ENCODE measurements at places on chromosomes 2 and 18. TPM values are rescaled to one million over a fixed set of nuclear protein-coding genes. Genes with fewer than 3 reads are reported as not detected.

The LYG2 gene
- total RNA-seq, result not detected

The TMEM169 gene
- 1.2 TPM for total RNA-seq

The REEP1 gene
- total RNA-seq, result 6.9 TPM

The ALPG gene
- total RNA-seq, result 0.53 TPM

The BCS1L gene
- total RNA-seq, result 26.7 TPM

The SERPINB13 gene
- not detected for total RNA-seq

The ADRA2B gene
- total RNA-seq, result 0.32 TPM

GRCh38 chr2:9297156-9297555 lies 90.5 kb downstream of the ASAP2 start:
- H3K36me3 ChIP-seq, result no peaks in the 10 kb centered on the region
- peaks cover 7% of the 10 kb centered on the region for H3K4me1 ChIP-seq
- H3K4me3 ChIP-seq, result no peak overlapping the region
- H3K27ac ChIP-seq, result no peak overlapping the region

- no peaks in the 10 kb centered on the region for H3K27me3 ChIP-seq
- H3K36me3 ChIP-seq, result no peaks in the 10 kb centered on the region
- DNase-seq, result no peak
- H3K4me3 ChIP-seq, result no peak overlapping the region
- H3K27ac ChIP-seq, result no peak overlapping the region
These were observed 488.9 kb downstream of the DLGAP1 start for GRCh38 chr18:3966246-3966641.

DNA sequence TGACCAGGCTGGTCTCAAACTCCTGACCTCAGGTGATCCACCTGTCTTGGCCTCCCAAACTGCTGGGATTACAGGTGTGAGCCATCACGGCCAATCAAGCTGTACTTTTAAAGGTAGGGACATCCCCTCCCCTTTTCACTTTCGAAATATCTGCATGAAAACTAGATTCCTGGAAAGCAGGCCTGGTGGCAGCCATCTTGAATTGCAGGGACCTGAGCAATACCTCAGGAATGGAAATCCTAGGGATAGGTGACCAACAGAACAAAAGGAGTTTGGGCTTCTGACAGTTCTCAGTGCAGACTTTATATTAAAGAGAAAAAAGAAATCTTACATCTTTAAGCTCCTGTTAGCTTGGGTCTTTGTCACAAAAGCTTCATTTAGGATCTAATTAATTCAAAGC lies 62.6 kb downstream of the KLF7 start:
- DNase-seq, result no peak
- peaks cover 6% of the 10 kb centered on the region for H3K4me1 ChIP-seq
- H3K27ac ChIP-seq, result no peak overlapping the region
- H3K27me3 ChIP-seq, result no peaks in the 10 kb centered on the region
- no peak overlapping the region for H3K4me3 ChIP-seq

- H3K36me3 ChIP-seq, result peaks cover 6% of the 10 kb centered on the region
These were observed 585 bp upstream of the MOB1A start for GRCh38 chr2:74179063-74179865.

DNA sequence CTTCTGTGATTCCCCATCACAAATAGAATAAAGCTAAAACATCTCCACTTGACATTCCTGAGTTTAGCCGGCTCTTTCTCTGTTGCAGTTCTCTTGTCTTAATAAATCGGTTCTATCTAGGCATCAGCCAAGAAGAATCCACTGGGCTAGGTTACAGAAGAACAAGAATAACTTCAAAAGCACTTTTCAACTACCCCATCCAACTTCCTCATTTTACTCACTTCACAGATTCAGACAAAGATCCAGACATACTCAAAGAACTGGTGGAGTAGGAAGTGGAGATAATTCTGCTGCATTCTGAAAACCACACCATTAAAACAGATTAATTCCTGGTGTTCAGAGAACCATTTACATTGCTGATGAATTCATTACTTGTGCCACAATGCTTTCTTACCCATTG lies 9.6 kb upstream of the ALPK2 start:
- no peaks in the 10 kb centered on the region for H3K27me3 ChIP-seq
- DNase-seq, result no peak
- H3K36me3 ChIP-seq, result no peaks in the 10 kb centered on the region
- no peaks in the 10 kb centered on the region for H3K4me1 ChIP-seq
- no peak overlapping the region for H3K27ac ChIP-seq
- H3K4me3 ChIP-seq, result no peak overlapping the region

DNA sequence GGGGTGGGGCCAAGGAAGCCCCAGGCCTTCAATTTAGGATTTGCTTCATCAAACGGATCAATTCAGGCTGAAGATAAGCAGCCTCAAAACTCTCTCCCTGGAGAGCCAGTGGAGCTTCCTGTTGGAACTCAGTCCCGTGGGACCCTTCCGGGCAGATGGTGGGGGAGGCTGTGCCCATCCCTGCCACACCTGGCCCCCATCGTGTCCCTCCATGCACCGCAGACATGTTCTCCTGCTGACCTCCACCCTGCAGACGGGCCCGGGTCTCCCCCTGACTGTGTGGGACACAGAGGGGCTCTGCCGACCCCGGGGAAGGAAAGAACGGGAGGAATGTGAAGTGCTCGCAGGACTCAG lies 144.2 kb downstream of the TPO start:
- H3K36me3 ChIP-seq, result no peaks in the 10 kb centered on the region
- no peak for DNase-seq
- no peak overlapping the region for H3K4me3 ChIP-seq
- no peak overlapping the region for H3K27ac ChIP-seq
- peaks cover 6% of the 10 kb centered on the region for H3K4me1 ChIP-seq

- no peak overlapping the region for H3K4me3 ChIP-seq
- no peaks in the 10 kb centered on the region for H3K36me3 ChIP-seq
- H3K27me3 ChIP-seq, result no peaks in the 10 kb centered on the region
- H3K4me1 ChIP-seq, result no peaks in the 10 kb centered on the region
- no peak for DNase-seq
These were observed 156.9 kb upstream of the ITGA6 start for GRCh38 chr2:172270278-172271079.

DNA sequence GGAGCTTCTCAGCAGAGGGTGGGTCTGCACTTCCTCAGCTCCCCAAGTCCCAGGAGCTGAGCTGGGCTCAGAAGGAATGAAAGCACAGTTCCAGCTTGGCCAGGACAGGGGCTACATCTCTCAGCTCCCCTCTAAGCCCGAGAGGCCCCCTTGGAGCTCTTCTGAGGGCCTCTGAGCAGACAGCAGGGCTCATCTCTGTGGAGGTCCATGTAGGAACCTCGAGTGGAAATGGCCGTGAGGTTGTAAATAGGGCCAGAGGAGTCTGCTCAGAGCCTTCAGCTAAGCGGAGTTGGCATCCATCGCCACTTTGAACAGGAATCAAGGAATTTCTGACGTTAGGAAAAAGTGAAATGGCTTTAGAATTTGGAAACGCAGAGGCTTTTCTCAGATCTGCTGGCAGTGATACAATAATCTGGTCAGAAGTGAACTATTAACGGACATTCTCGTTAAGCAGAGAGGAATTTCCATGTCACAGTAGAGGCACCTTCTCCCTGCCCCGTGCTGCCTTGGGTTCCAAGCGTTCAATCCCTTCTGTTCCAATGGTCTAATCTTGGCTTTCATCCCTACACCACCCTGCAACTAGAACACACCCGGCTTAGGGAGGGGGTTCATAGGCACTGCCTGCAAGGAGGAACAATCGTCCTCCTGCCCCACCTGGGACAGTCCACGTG lies 213.9 kb downstream of the NDUFA10 start:
- H3K4me3 ChIP-seq, result no peak overlapping the region
- H3K27me3 ChIP-seq, result no peaks in the 10 kb centered on the region
- H3K4me1 ChIP-seq, result peaks cover 34% of the 10 kb centered on the region

DNA sequence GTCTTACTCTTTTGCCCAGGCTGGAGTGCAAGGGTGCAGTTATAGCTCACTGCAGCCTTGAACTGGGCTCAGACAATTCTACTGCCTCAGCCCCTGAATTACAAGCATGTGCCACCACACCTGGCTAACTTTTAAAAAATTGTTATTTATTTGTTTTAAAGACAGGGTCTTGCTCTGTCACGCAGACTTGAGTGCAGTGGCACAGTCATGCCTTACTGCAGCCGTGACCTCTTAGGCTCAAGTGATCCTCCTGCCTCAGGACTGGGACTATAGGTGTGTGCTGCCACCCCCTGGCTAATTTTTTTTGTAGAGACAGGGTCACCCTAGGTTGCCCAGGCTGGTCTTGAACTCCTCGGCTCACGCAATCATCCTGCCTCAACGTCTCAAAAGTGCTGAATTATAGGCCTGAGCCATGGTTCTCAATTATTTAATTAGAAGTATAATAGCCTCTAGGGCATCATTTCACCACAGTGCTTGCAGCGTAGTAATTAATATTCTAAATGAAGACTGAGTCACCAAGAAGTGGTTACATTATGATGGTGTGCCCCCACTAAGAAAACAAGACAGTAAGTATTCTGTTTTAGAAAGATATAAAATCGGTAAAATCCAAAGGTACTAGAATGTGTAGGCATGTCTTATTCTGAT lies 69.6 kb downstream of the EML4 start:
- DNase-seq, result peak; percentile 58
- no peak overlapping the region for H3K4me3 ChIP-seq
- no peaks in the 10 kb centered on the region for H3K27me3 ChIP-seq
- H3K4me1 ChIP-seq, result peaks cover 48% of the 10 kb centered on the region
- H3K36me3 ChIP-seq, result no peaks in the 10 kb centered on the region
- no peak overlapping the region for H3K27ac ChIP-seq

- H3K27me3 ChIP-seq, result no peaks in the 10 kb centered on the region
- no peak overlapping the region for H3K27ac ChIP-seq
- H3K4me1 ChIP-seq, result peaks cover 38% of the 10 kb centered on the region
- no peak for DNase-seq
- H3K4me3 ChIP-seq, result no peak overlapping the region
These were observed 52.5 kb upstream of the APCDD1 start for GRCh38 chr18:10401930-10402329.

GRCh38 chr2:88239781-88240180 lies 69.6 kb downstream of the THNSL2 start:
- DNase-seq, result no peak
- no peaks in the 10 kb centered on the region for H3K27me3 ChIP-seq
- H3K4me1 ChIP-seq, result no peaks in the 10 kb centered on the region

DNA sequence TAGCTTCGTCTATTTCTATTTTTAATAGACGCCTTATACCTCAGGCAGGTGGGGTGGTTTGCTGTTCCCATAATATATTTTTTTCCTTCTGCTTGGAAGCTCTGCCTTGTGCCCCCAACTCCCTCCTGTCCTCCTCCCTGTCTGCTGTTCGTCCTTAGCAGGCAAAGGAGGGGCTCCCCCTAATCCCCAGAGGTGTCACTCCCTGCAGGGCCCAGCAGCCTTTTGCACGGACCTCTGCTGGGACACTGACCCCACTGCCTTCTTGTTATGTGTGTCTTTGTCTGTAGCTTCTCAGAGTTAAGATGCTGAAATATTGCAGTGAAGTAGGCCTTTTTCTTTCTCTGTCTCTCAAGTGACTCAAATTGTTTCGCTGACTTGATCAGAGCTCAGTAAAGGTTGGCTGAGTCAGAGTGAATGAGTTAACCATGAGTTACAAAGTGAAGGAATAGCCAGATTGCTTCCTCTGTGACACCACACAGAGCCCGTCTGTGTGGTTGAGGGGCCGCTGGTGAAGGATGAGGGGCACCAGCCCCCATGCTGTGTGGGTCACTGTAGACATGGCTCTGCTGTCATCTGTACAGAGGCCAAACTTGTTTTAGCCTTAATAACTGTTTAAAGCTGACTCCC lies 47.7 kb downstream of the PRKCE start:
- H3K27me3 ChIP-seq, result no peaks in the 10 kb centered on the region
- no peaks in the 10 kb centered on the region for H3K4me1 ChIP-seq
- no peaks in the 10 kb centered on the region for H3K36me3 ChIP-seq
- no peak overlapping the region for H3K4me3 ChIP-seq
- H3K27ac ChIP-seq, result no peak overlapping the region

GRCh38 chr2:9403924-9404323 lies 19.4 kb downstream of the ITGB1BP1 start:
- peaks cover 10% of the 10 kb centered on the region for H3K4me1 ChIP-seq
- H3K36me3 ChIP-seq, result peaks cover 65% of the 10 kb centered on the region
- no peaks in the 10 kb centered on the region for H3K27me3 ChIP-seq
- H3K4me3 ChIP-seq, result no peak overlapping the region
- DNase-seq, result no peak

DNA sequence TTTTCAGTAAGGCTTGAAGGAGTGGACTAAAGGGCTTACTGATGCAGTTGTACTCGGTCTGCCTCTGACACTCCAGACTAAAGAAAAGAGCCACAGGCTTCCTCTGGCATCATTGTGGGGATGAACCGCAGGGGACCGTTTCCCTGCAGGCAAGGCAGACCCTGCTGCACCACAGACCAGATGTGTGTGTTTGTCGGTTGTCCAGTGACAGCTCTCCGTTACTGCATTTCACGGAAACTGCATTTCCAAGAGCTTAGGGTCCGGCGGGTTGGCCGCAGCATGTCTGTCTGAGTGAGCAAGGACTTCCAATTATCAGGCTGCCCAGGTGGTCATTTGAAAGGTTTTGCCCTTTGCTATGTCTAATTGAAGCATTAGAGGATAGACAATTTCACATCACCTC lies 98.1 kb downstream of the FAM210A start:
- no peaks in the 10 kb centered on the region for H3K4me1 ChIP-seq
- H3K27me3 ChIP-seq, result no peaks in the 10 kb centered on the region

- no peaks in the 10 kb centered on the region for H3K36me3 ChIP-seq
- no peak overlapping the region for H3K4me3 ChIP-seq
- no peak overlapping the region for H3K27ac ChIP-seq
- no peaks in the 10 kb centered on the region for H3K4me1 ChIP-seq
- no peak for DNase-seq
These were observed 262.2 kb upstream of the KLHL29 start for GRCh38 chr2:23122681-23123215.

- H3K4me1 ChIP-seq, result peaks cover 46% of the 10 kb centered on the region
- no peak overlapping the region for H3K27ac ChIP-seq
- DNase-seq, result no peak
- no peaks in the 10 kb centered on the region for H3K36me3 ChIP-seq
- no peaks in the 10 kb centered on the region for H3K27me3 ChIP-seq
- no peak overlapping the region for H3K4me3 ChIP-seq
These were observed 57.9 kb downstream of the NCK2 start for GRCh38 chr2:105802587-105802986.
